ENCODE measurements at places on chromosomes 1 and 21. TPM values are rescaled to one million over a fixed set of nuclear protein-coding genes. Genes with fewer than 3 reads are reported as not detected.
A peak's percentile ranks its signal among the peaks of the same experiment; 100 is the strongest.

ORC1 gene
- total RNA-seq, result 0.98 TPM

FCGR2B gene
- 24.1 TPM for total RNA-seq

DNA sequence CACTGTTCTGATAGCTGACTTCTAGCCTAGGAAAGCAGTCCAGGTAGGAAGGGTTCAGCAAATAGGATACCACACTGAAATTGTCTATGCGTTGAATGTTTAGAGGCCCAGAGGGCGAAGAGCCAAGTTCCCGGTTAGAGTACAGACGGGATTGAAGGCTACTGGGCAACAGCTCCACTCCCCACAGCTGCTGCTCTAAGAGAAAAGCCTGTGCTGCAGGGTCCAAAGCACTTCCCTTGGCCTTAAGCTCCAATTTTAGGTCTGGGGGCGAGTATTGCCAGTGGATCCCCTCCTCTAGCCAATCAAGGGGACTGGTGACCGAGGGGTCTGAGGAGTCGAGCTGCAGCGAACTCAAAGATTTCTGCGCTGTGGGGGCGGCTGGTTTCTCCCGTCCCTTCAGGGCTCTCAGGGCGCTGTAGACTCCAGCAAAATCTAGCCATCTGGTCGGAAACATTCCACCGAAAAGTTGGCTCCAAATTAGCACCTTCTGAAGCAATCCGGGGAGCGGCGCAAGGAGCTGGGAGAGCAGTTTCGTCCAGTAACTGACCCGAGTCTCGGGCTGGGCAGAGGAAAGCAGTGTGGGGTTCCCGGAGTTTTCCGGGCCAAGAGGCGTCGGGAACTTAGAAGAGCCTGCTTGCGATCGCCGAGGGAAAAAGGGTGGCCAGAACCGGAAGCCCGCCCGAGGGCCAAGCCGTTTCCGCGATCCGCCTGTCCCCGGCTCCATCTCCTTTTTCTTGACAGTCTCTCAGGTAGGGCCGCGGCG lies 748 bp downstream of the PPP1R15B start:
- H3K27ac ChIP-seq, result peak overlapping the region; percentile 97
- no peaks in the 10 kb centered on the region for H3K36me3 ChIP-seq
- DNase-seq, result peak; percentile 43
- no peaks in the 10 kb centered on the region for H3K27me3 ChIP-seq
- H3K4me3 ChIP-seq, result peak overlapping the region; percentile 69

DNA sequence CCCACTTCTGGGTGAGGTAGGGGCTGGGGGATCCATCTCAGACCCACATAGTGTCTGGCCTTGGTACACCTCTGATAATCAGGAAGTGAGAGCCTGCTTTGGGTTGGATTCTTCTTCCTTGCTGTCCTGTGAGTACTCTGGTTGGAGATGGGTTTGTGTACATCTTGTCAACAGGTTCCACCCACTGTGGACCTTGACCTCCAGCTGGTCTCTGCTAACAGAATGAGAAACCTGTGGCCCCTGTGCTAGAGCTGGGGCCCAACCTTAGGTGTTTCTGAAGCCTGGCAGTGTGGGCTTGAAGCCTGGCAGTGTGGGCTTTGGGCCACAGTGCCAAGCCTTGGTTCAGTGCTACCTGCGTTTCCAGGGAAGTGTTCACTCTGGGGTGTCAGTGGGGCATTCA lies 2.6 kb downstream of the ZBTB48 start:
- peak overlapping the region; percentile 93 for H3K27ac ChIP-seq
- no peak overlapping the region for H3K4me3 ChIP-seq
- H3K4me1 ChIP-seq, result peaks cover 38% of the 10 kb centered on the region
- H3K36me3 ChIP-seq, result peaks cover 2% of the 10 kb centered on the region
- no peak for DNase-seq
- no peaks in the 10 kb centered on the region for H3K27me3 ChIP-seq

DNA sequence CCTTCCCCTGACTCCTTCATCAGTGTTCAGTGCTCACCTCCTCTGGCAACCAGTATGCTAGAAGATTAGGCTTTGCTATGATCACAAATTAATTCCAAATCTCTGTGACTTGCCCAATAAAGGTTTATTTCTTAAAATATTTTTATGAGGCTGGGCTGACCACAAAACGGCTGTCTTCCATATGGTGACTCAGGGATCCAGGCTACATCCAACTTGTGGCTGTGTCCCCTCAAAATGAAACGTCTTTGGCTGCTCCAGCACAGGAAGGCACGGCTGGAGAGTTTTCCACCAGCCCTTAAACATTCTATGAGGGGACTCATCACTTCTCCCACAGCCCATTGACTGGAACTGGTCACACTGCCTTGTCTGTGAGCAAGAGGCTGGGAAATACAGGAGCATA lies 131.5 kb downstream of the HUNK start:
- H3K27me3 ChIP-seq, result no peaks in the 10 kb centered on the region
- H3K36me3 ChIP-seq, result no peaks in the 10 kb centered on the region
- no peak overlapping the region for H3K4me3 ChIP-seq
- no peak overlapping the region for H3K27ac ChIP-seq
- H3K4me1 ChIP-seq, result no peaks in the 10 kb centered on the region

DNA sequence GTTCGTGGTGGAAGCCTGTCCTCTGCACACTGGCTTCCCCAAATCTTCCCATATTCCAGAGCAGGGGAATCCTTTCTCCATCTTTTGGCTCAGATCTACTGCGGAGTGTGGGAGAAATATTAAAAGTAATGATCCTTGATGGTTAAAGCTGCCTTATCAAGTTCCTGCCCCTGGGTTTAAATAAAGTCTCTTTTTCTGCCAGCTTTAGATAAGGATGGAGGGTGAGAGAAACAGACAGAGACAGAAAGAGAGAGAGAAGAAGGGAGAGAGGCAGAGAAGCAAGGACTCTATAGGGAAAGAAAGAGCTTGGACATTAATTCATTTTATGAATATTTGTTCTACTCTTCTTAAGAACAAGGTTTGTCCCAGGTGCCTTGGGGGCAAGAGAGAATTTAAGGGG lies 98.0 kb downstream of the KCNJ15 start:
- H3K27me3 ChIP-seq, result no peaks in the 10 kb centered on the region
- no peak for DNase-seq
- no peaks in the 10 kb centered on the region for H3K36me3 ChIP-seq
- no peak overlapping the region for H3K4me3 ChIP-seq
- H3K27ac ChIP-seq, result no peak overlapping the region

RBP7 gene
- 4.3 TPM for total RNA-seq

SPAG17 gene
- 6.8 TPM for total RNA-seq

EFNA1 gene
- 142 TPM for total RNA-seq

MPL gene
- total RNA-seq, result 1.00 TPM

GRCh38 chr21:43737158-43737950 lies 18.4 kb downstream of the PDXK start:
- no peak for DNase-seq
- H3K36me3 ChIP-seq, result no peaks in the 10 kb centered on the region
- peaks cover 45% of the 10 kb centered on the region for H3K4me1 ChIP-seq
- no peaks in the 10 kb centered on the region for H3K27me3 ChIP-seq
- H3K27ac ChIP-seq, result peak overlapping the region; percentile 26

TMEM269 gene
- total RNA-seq, result 0.09 TPM

- H3K27me3 ChIP-seq, result no peaks in the 10 kb centered on the region
- H3K36me3 ChIP-seq, result no peaks in the 10 kb centered on the region
- no peak overlapping the region for H3K4me3 ChIP-seq
- H3K27ac ChIP-seq, result no peak overlapping the region
Observed at GRCh38 chr21:14527696-14528652, 18.1 kb downstream of the SAMSN1 start.

AVPR1B gene
- not detected for total RNA-seq

BMP8B gene
- 1.2 TPM for total RNA-seq

DNA sequence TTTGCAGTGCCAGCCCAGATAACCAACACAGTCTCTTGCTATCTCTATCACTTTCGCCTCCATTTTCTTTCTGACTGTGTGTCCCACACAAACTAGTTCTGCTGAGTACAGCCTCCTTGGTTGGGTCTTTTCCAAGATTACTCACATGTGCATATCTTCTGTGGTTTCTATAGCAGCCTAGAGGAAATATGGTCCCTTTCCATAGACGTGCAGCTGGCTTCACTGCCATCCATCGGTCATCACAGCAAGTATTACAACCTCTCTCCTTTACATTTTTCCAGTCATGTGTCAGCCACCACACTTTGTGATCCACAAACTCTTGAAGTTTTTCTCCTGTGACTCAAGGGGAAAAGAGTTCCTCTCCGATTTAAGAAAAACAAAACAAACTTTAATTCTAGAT lies 893.4 kb upstream of the ADGRL4 start:
- H3K27me3 ChIP-seq, result no peaks in the 10 kb centered on the region
- H3K27ac ChIP-seq, result no peak overlapping the region
- H3K36me3 ChIP-seq, result no peaks in the 10 kb centered on the region
- no peak overlapping the region for H3K4me3 ChIP-seq
- no peak for DNase-seq

- H3K4me1 ChIP-seq, result no peaks in the 10 kb centered on the region
- H3K36me3 ChIP-seq, result no peaks in the 10 kb centered on the region
- no peaks in the 10 kb centered on the region for H3K27me3 ChIP-seq
- H3K4me3 ChIP-seq, result no peak overlapping the region
Observed at GRCh38 chr1:22328331-22329147, 123.1 kb upstream of the ZBTB40 start.

DNA sequence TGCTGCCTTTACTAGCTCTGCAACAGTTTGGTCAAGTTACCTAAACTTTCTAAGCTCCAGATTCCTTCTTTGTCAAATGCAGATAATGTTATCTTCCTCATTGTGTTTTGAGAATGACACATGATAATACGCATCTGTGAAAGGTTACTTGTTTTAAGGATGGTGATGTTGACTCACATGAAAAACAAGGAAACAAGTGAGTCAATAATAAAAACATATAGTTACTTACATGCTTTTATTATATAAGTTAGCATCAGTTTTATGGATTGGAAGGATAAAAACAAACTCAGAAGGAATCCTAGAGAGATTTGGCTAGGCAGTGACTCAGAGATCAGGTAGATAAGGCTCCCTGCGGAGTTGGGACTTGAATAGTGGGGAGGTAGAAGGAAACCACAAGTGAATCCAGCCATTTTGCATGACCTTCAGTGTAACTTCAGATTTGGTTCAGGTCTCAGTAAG lies 144.6 kb downstream of the LMO4 start:
- H3K36me3 ChIP-seq, result no peaks in the 10 kb centered on the region
- H3K27ac ChIP-seq, result no peak overlapping the region
- H3K4me3 ChIP-seq, result no peak overlapping the region
- no peaks in the 10 kb centered on the region for H3K4me1 ChIP-seq

- H3K27ac ChIP-seq, result no peak overlapping the region
- DNase-seq, result no peak
- H3K27me3 ChIP-seq, result no peaks in the 10 kb centered on the region
- no peaks in the 10 kb centered on the region for H3K36me3 ChIP-seq
- peaks cover 14% of the 10 kb centered on the region for H3K4me1 ChIP-seq
- no peak overlapping the region for H3K4me3 ChIP-seq
Observed at GRCh38 chr1:160432371-160432786, 32.0 kb downstream of the VANGL2 start.

ZNF436 gene
- 8.0 TPM for total RNA-seq

GABRD gene
- total RNA-seq, result 8.2 TPM
